ENCODE measurements at places on chromosomes 2 and 18.

- DNase-seq: no peak
Observed at GRCh38 chr2:21330786-21331391, 207.1 kb downstream of the TDRD15 start.

- DNase-seq: no peak
Observed at GRCh38 chr2:31957354-31958139, 53.3 kb downstream of the MEMO1 start.

DNA sequence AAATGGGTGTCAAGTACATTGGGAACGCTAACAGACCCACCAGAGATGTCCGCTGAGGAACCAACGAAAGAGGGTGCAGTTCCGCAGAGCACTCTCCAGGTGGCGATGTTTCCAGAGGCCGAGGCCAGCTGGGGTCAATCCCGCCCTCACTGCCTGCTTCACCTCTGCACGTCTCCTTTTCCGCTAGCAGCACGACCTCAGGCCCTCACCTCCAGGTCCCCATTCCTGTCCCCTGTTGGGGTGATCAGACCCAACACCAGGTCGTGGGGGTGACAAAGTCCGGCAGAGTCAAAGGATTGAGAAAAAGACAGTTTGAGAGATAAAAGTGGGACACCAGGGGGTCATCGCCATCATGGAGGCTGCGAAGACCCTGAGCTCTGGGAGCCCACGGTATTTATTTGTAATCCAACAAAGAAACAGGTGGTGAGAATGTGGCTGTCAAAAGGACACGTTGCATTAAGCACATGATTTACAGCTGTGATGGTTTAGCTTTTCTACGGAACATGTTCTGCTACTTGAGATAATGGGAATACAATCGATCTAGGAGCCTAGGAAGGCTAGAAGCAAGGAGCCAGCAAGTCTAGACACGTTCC, 27.3 kb downstream of the ZAP70 start:
- peak; percentile 16 for DNase-seq

GRCh38 chr2:27622921-27623384, 5.9 kb downstream of the CCDC121 start:
- DNase-seq: no peak

GRCh38 chr2:68292108-68292710, 27.5 kb downstream of the CNRIP1 start:
- DNase-seq: no peak

DNA sequence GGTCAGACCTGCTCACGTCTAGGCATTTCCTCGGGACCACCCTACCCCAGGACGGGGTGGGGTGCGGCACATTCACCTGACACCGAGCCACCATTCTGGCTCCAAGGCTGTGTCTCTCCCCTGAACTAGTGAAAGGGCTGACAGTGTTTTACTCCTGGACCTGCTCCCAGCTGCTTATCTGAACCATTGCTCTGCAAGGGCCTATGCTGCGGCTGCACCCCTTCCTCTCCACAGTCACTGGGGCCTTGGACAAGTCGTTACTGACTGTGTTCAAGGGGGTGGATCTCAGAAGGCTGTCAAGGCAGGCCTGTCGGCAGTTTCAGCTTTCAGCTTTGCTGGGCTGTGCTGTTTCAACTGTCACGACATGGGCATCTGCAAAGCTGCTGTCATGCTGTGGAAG, 11.7 kb downstream of the CREG2 start:
- no peak for DNase-seq

- no peak for DNase-seq
Observed at GRCh38 chr2:207352978-207353671, 176.6 kb upstream of the CREB1 start.

GRCh38 chr2:67660871-67661270, 263.7 kb downstream of the ETAA1 start:
- no peak for DNase-seq

DNA sequence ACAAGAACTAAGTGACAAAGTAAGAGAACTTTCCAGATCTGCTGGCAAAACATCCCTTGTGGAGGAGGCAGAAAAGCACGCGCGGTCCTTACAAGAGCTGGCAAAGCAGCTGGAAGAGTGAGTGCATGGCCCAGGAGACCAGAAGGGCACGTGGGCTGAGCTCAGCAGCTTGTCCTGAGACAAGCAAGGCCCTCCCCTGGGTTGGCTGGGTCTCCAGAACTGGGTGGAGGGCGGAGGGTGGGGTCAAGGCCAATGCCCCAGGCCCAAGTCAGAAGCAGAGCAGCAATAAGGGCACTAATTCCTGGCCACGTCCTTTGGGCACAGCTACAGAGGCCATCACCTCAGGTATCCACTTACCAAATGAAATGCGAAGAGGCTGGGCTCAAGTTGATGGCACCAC, 110.6 kb upstream of the TTC39C start:
- DNase-seq: no peak

DNA sequence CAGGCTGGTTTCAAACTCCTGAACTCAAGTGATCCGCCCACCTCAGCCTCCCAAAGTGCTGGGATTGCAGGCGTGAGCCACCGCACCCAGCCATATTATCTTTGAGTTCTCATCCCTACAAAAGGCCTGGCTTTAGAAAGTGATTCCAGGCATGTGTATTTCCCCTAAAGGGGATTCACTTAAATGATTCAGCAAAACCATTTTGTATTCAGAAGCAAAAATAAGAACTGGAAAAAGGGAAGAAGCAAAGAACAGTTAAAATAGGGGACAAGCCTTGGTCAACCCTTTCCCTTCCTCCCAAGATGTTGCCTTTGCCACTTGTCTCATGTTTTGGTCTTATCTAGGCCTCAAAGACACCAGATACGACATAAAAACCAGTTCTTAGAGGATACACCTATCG, 10.5 kb downstream of the TM4SF20 start:
- DNase-seq: no peak

GRCh38 chr2:98089941-98090340, 3.0 kb downstream of the VWA3B start:
- DNase-seq: no peak

DNA sequence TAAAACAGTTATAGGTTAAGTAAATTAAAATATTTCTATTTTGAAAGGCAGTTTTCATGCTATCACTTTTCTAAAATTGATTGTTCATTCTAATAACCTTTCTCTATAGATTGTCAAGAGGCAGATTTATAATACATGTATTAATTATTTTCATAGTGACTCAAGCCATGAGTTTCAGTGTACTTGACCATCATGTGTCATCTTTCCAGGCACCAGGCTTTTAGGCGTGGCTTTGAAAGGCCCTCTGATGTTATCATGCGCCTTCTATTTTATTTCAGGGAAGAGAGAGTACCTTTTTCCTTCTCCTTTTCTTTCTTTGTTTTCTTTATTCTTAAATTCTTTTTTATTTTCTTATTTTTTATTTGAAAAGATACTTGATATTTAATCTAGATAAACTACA, 128.3 kb upstream of the ETAA1 start:
- no peak for DNase-seq

- DNase-seq: no peak
Observed at GRCh38 chr18:12879840-12880540, 4.0 kb downstream of the PTPN2 start.
